ENCODE measurements at places on chromosomes 7 and 10.

DNA sequence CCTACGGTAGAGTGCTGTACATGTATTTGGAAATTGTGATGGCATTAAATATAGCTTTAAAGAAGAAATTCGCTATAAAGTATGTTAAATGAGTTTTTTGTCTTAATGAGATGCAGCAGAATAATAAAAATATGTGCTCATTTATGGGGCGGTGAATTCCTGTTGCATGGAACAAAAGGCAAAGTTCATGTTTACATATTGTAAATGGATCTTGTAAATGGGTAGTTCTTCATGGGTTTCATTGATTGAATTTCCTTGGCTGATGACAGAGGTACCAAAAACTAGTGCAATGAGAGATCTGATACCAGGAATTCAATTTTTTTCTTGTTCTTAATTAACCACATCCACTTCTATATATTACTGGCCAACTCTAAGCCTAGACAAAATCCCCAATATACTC, 284.2 kb downstream of the SUGCT start:
- DNase-seq, result no peak

DNA sequence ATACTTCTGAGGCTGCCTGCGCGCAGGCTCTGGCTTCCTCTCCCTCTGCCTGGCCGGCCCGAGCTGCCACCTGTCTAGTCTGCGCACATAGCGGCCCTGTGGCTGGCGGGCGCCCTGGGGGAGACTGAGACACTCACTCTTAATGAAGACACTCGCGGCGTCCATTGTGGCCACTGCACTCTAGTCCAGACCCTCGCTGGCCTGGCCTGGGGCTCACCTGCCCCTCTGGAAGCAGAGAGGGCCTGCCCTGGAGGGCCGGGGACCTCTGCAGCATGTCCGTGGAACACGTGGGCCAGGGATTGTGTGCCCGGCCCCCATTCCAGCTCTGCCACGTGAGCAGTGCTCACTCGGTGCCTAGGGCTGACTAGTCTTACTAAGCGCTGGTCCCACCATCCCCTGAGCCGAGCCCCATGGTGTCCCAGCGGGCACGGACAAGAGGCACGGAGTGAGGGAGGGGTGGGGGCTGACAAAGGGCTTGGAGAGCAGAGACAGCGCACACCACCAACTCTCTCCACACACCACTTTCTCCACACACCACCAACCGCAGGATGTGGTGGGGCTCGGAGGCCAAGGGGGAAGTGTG, 149.3 kb downstream of the ELFN1 start:
- DNase-seq, result no peak

DNA sequence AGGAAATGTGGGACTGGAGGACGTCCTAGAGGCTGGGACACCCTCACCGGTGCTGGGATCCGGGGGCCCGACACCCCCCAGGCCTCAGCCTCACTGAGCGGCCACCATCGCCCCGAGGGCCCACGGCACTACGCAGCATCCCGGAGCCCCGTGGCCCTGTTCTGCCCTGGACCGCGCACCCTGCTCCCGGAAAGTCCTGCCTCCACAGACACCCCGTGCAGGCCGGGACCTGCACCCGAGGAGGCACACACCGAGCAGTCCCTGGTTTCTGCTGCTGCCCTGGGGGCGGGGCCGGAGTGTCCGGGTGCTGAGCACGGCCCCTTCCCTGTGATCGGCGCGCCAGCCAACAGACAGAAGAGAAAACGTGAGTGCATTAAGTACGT, 18.1 kb upstream of the KNDC1 start:
- DNase-seq, result no peak

- no peak for DNase-seq
Measured at GRCh38 chr7:159218607-159219006, 73.9 kb upstream of the VIPR2 start.

- no peak for DNase-seq
Measured at GRCh38 chr10:1150638-1150955, 94.4 kb downstream of the WDR37 start.

GRCh38 chr7:102424129-102424551, 9.2 kb upstream of the ORAI2 start:
- peak; percentile 47 for DNase-seq

GRCh38 chr7:102208826-102209225, 77.8 kb upstream of the SH2B2 start:
- DNase-seq, result peak; percentile 57

DNA sequence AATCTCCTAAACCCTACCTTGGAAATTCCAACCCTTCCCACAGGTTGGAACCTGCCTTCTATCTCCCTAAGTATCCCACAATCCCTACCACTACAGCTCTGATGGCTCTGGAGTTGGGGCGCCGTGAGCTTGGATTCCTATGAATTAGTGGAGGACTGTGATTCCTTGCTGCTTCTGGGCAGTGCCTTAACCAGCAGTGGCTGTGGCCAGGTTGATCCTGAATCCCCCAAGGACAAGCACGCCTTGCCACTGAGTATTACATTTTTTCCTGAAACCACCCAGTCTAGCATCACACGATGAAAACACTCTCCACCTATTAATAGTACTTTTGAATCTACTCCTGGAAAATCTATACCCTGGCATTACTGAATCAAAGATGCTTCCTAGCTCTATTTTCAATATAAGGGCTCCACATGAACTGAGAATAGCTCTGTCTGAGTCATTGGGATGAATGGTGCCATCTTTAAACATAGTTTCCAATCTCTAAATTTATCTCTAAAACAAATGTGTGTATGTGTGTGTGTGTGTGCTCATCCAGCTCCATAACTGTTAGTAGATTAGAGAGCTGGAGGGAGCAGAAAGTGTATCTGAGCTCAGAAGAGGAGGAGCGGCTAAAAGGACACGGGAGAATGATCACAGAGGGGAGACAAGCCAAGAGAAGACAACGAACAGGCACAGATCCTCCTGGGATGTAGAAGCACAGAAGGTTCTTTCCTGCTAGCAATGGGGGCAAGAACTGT, 11.9 kb upstream of the INPP5F start:
- no peak for DNase-seq

DNA sequence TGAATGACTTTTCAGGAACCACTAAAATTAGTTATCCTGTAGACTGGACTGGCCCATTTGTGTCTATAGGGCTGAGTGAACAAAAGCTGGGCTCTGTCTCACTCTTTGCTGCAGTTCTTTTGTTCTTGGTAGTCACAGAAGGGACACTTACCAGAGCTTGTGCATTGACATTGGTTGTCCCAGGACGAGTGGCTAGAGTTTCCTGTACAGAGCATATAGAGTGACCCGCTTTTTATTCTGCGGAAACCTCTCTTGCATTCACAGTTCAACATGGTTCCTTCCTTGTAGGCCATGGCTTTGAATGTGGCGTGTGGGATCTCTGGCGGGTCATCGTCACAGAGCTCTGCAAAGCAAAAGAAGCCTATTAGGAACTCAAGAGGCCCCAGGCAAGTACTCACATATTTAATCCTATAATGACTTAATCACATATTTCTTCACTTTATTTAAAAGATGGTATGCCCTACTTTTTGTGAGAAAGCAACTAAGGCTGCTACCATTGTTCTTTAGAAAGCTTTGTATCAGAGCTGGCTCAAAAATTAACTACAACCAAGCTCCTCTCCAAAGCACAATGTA, 36.4 kb downstream of the IL2RA start:
- no peak for DNase-seq

- no peak for DNase-seq
Measured at GRCh38 chr10:121947343-121948330, 19.8 kb upstream of the ATE1 start.

DNA sequence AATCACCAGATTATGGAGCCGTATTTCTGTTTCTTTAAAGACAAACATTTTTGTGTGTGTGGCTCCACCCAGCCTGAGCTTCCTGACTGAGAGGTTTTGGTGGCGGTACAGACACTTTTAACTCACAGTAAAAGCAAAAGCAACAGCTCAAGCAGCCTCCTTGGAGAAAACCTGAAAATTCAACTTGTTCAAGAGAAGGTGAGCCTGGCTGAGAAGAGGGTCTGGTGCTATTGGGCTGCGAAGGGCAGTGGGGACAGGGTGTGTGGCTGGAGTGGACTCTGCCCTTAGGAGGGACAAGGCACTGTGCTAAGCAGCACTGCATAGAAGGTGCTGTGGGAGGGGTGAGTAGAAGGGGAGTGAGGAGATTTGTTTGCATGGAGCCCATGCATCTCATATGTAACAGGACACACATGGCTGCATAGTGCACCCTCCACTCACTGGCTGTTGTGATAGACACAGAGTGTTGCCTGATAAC, at the start of gene GIMAP7:
Gene GIMAP7 (plus strand): TSS at position 125 of the 475 bp plus-strand sequence. CDS start 5,103 bp downstream, outside the sequence.
- DNase-seq, result no peak

- DNase-seq, result no peak
Measured at GRCh38 chr7:96090756-96091155, 231.1 kb downstream of the SLC25A13 start.

DNA sequence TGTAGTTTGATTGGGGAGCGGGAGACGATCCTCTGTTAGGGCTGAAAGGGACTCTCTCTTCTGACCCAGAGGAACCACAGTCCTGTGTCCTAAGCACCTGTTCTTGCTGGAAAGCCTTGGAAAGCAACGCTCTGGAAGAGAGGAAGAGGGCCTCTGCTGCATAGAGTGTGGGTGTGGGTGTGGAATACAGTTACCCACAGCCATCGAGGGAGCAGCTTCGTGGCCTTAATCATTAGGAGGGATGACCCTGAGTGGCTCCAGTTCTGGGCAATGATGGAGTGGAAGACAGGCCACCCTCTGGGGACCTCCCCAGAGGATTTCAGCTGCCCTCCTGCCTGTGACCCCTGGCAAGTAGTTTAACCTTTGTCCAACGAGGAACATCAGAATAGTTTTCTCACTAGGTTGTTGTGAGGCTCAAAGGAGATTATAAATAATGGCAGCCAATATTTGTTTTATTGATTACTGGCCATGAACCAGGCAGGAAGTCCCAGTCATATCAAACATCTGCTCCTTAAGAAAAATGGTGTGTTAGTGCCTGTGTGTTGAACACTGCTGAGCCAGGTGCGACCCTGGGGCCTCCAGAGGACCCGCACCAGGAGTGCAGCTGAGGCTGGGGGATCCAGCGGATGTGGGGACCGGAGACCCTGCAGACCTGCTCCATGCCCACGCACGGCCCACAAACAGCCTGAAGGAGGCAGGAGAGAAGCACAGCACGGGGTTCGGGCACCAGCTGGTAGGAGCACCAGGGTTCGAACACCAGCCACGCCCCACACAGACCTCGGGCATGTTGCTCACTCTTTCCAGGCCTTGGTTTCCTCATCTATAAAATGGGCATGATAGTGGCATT, 35.6 kb downstream of the FAM241B start:
- no peak for DNase-seq

- no peak for DNase-seq
Measured at GRCh38 chr10:35781643-35782035, 139.5 kb upstream of the FZD8 start.

GRCh38 chr7:34787586-34787985, 129.6 kb downstream of the NPSR1 start:
- DNase-seq, result no peak

GRCh38 chr10:69504576-69505250, 53.4 kb downstream of the TSPAN15 start:
- no peak for DNase-seq

- DNase-seq, result peak; percentile 73
Measured at GRCh38 chr7:151017953-151018420, 6.3 kb downstream of the ATG9B start.
